Left kidney (tissue), 8 donors: ENCODE measurements at places on chromosomes 12 and 14. TPM values are rescaled to one million over a fixed set of nuclear protein-coding genes. Genes with fewer than 3 reads are reported as not detected.

GRCh38 chr14:61025251-61026223, 44.5 kb downstream of the SLC38A6 start:
- DNase-seq, result peak; percentile 69

GRCh38 chr14:94689218-94689984, 77.2 kb downstream of the SERPINA3 start:
- DNase-seq, result peak; percentile 68

- DNase-seq, result no peak
Observed at GRCh38 chr12:108670066-108670631, 36.5 kb upstream of the SELPLG start.

GRCh38 chr14:52238682-52239081, 28.8 kb upstream of the PTGDR start:
- no peak for DNase-seq

- DNase-seq, result no peak
Observed at GRCh38 chr12:2338381-2338780, 285.6 kb downstream of the CACNA1C start.

Gene FGF6
- polyA plus RNA-seq, result not detected

Gene HCAR3
- polyA plus RNA-seq, result 0.30 TPM

DNA sequence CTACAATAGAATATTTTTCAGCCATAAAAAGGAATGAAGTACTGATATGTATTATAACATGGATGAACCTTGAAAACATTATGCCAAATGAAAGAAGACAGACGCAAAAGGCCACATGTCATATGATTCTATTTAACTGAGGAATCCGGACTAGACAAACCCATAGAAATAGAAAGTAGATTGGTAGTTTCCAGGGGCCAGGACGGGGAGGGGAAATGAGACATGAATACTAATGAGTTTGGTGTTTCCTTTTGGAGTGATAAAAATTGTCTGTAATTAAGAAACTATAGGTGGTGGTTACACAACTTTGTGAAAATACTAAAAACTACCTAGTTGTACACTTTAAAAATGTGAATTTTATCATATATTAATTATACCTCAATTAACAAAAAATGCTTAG, 247.6 kb downstream of the BCAT1 start:
- DNase-seq, result no peak

DNA sequence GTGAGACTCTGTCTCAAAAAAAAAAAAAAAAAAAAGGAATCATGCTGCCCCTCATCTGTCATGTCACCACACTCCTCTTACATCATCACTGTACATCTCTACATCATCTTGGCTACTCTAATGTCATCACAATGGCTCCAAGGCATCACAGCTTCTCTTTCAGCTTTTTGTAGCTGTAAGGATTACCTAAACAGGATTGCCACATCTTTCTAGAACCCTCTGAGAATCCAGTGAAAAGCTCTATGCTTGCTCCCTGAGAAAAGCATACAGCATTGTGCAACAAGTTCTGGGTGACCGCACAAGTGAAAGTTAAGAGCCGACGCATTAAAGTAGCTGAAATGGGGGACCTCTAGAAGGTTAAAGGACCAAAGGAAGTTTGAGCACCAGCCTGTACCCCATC, 272.5 kb downstream of the C12orf50 start:
- DNase-seq, result no peak

Gene CARMIL3
- 2.4 TPM for polyA plus RNA-seq

DNA sequence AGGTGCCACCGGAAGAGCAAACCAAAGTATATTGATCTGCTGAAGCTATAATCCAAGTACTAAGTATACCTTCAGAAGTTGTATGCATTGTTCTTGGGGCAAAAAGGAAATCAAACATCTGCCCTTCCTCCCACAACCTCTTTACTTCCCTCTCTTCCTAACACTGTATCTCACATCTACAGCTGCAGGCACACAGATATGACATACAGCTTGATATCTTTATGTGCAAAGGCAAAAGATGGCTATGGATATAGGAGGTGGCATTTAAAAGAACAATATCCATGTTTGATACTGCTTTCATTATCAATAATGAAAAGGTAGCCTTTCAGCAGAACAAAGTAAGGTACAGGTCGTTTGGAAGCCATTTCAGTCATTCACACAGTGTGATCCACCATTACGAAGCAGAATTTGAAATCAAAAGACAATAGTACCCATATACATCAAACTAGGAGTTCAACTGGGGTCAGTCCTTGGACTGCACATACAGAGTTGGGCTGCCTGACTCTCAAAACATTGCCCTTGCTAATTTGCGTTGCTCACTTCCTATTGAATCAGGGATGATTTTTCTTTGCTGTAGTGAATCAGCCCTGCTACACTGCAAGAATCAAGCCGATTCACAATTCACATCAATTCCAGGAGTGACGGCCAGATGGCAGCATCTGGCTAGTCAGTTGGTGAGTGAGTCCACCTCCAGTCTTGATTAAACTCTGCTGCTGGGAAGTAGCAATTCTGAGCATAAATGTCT, 8.9 kb downstream of the ANG start:
- peak; percentile 75 for DNase-seq

Gene PSME1
- 191 TPM for polyA plus RNA-seq

DNA sequence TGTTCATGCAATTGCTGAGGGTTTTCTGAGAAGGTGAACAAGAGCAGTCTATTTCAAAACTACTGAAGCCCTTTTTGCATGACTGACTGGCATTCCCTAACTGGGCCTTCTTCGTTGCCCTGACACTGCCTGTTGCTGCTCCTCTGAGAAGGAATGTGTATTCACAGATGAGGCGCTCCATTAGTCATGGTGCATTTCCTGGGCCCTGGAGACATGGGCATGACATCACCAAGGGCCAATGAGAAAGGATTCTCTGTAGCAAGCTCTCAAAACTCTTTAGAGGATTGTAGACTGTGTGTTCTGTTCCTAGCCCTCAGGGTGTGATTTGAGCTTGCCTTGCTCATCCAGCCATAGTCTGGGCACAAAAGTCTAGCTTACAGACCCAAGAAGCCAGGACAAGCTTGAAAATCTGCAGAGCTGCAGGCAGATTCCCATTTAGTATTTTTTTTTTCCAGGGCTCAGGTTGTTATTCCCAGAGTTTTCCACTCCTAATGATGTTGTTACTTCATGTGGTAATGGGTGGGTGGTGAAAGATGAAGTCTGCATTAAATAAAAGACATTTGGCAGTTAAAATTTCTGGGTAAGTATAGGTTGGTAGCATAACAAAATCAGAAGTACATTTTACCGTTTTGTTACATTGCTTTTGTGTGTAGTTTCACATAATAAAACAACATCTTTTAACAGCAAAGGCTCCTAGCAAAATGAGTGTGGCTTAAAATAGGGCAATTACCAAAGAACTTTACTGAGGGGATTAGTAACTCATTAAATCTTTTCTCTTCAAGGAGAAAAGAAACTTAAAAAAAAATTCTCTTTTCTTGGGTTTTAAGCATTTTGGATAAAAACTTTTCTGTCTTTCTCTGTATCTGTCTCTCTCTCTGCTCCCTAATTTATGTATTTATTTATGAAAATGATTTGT, 318.4 kb downstream of the RAD51B start:
- peak; percentile 85 for DNase-seq

Gene STX2
- 41.8 TPM for polyA plus RNA-seq

GRCh38 chr14:55327179-55327578, 56.0 kb downstream of the FBXO34 start:
- no peak for DNase-seq

GRCh38 chr14:71011479-71011878, 104.2 kb downstream of the PCNX1 start:
- DNase-seq, result no peak

DNA sequence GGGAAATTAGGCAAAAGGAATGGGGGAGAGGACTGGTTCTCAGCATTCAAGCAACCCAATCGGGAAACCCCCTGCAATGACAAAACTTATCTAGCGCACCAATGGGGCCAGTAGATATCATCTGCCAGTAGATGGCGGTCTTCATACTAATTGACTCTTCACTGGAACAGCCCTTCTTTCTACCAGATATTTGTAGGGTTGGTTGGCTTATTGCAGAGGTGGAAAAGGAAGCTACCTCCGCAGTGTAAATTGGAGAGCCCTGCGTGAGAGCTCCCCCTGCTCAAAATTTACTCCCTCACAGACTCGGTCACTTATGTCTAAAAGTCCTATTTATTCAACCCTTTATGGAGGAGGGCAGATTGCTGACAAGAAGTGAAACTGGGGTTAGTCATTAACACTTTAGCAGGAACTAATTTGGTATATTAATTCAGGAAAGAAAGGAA, 166.1 kb upstream of the CCND2 start:
- DNase-seq, result peak; percentile 57

- peak; percentile 59 for DNase-seq
Observed at GRCh38 chr12:2299206-2299605, 246.4 kb downstream of the CACNA1C start.

Gene NEUROD4
- not detected for polyA plus RNA-seq

DNA sequence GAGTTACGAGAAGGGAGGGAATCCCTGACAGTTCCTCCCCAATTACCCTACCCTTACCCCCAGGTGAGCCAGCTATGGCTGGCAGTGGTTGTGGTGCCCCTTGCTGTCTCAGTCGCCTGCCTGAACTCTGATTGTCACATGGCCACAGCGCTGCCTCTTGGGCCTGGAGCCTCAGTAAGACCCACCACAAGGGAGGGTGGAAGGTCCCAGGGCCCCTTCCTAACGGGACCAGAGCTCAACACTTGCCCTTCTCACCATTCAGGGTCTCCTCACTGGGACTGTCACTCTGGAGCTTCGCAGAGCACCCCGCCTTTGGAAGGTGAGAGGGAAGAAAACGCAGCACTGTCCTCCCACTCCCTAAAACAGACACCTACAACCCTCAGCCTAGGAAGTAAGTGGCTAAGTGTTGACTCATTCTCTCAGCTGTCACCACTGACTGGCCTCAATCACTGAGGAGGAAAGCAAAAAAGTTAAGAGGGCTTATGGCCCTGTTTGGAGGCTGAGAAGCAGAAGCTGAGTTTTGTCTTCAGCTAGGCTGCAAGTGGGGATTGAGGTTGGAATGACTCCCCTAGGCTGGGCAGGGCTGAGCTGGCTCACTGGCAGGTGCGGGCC, 1.0 kb downstream of the TMEM253 start:
- DNase-seq, result no peak

DNA sequence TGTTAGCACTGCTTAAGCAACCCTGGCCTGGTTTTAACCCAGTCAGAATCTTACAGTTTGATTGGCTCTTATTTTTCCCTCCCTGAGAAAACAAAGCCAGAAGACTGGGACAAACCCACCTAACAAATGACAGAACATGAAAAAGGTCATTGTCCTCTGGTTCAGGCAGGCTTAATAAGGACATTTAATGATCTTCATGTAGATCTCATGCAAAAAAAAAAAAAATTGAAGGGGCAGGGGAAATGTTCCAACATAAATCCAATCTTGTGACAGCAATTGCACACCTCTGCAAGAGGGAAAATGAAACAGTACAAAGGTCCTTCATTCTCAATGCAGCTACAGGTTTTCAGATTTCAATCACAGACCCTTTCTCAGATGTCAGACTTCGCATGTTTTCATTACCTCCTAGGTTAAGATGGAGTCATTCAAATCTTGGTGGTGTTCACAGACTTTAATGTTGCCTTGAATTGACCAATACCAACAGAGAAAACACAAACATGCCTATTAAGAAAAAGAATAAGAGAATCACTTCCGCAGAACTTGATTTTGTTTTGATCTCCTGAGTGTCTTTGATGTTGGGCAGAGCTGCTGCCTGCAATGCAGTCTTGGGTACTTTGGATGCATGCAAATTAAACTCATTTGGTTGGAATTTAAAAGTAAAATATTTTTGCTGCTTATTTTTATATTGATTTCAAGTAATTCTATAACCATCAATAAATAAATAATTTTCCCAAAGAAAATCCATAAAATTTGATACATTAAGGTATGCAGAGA, 359.0 kb downstream of the BTG1 start:
- no peak for DNase-seq

DNA sequence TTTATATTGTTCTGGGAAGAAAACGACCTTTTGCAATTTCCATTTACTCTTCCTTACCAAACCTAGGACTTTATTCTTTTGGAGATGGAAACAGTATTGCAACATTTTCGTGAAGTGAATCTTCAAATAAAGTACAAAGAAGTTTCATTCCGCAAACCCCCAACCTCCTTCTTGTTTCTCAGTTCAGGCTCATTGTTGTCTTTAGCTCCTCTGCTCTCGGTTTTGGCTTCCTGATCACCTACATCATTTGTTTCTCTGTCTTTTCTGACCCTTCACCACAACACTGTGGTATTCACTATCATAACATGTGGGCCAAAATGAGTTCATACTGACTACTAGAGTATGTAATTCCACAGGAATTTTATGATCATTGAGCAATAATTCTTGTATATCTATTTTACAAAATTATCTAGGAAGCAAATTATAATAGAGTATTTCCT, 266.8 kb downstream of the ADAMTS20 start:
- DNase-seq, result no peak

Gene MIP
- 0.17 TPM for polyA plus RNA-seq

- DNase-seq, result no peak
Observed at GRCh38 chr12:49907352-49907751, 3.7 kb upstream of the FAIM2 start.

DNA sequence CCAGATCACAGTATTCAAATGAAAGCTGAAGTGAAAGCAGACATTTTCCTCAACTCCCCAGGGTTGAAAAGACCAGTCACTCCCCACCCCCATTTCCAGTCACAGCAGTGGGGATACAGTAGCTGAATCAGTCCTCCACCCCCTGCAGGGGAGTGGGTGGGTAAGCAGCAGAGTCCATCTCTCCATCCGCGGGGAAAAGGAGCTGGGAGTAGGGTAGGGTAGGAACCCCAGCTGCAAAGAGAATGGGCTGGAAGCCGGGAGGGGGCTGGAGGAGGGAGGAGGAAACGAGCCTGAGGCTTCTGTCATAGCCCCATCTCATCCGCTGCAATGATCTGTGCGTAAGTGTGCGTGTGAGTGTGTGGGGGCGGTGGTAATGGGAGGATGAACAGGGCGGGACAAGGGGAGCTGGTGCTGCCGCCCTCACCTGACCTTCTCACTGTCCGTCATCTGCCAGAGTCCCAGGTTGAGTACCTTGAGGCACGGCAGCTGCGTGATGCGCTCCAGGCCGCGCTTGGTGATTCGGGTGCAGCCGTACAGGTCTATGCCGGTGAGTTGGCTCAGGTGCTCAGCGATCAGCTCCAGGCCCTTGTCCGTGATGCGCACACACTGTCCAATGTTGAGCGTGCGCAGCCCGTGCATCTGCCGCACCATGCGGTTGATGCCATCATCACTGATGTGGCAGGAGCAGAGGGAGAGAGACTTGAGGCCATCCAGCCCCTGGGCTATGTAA, 1.8 kb downstream of the FBXL14 start:
- no peak for DNase-seq

DNA sequence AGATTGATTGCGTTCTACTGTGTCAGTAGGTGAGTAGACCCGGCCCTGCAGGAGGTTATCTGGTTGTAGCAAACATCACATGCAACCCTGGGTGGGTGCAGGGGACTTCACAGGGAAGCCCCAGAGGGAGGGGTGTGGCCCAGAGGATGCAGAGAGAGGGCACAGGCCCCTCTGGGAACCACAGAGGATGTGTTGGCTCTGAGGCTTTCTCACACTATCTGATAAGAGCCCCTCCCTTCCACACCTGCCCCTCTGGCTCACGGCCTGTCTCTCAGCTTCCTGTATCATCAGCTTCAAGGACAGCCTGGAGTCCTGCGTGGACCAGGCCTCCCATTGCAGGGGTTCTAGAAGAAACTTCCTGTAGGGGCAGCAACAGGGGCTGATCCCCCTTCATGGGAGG, 101.9 kb downstream of the RIN3 start:
- DNase-seq, result no peak
